Kasumi-1 (cell line): ENCODE measurements at places on chromosomes 1 and 21.

GRCh38 chr1:82710091-82710490 lies 909.4 kb downstream of the ADGRL2 start:
- DNase-seq, result peak; percentile 40

DNA sequence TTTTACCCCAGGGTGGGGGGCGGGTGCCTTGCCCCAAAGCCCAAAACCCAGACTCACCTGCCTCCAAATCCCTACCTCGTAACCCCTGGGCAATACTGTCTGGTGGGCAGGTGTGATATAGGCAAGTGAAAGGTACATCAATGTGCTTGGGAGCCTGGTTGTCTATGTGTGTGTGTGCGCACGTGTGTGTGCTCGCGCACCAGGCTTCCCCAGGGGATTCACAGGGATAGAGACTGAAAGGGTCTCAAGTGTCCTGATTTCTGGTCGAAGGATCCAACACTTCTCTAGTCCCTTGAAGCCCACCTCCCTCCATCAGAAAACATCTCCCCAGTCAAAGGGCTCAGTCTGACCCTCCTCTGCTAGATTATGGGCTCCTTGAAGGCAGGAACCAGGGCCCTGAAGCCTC lies 28.9 kb upstream of the EPB41 start:
- DNase-seq, result no peak

- peak; percentile 70 for DNase-seq
These were observed at the start of gene SLC45A3 for GRCh38 chr1:205680073-205680851. TSS of gene SLC45A3 (minus strand) at chr1:205680509. CDS start at chr1:205664656, 15,853 bp downstream.

GRCh38 chr1:202179828-202180750 lies 13.5 kb upstream of the LGR6 start:
- DNase-seq, result no peak

DNA sequence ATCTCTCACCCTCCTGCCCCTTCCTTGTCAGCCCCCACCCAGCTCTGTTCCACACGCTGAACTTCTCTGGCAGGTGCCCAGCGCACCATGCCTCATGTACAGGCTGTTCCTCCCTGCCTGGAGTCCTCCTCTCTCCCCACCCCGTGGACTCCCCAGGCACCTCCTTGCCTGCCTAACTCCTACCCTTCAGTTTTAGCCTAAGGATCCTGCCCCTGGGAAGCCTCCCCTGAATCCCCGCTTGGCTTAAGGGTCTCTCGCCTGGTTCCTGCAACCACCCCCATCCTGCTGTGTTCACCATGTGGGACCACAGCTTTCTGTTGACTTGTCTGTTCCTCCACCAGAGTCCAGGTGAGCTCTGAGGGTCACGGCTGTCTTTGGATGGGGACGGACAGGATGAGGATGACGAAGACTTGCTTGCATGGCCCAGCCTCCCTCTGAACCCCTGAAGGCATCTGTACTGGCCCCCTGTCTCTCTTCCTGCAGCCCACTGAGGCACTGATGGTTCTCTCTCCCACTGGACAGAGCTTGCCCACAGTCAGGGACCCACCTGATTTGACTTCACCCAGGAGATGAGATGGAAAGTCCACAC lies 153.2 kb upstream of the C1orf174 start:
- no peak for DNase-seq

DNA sequence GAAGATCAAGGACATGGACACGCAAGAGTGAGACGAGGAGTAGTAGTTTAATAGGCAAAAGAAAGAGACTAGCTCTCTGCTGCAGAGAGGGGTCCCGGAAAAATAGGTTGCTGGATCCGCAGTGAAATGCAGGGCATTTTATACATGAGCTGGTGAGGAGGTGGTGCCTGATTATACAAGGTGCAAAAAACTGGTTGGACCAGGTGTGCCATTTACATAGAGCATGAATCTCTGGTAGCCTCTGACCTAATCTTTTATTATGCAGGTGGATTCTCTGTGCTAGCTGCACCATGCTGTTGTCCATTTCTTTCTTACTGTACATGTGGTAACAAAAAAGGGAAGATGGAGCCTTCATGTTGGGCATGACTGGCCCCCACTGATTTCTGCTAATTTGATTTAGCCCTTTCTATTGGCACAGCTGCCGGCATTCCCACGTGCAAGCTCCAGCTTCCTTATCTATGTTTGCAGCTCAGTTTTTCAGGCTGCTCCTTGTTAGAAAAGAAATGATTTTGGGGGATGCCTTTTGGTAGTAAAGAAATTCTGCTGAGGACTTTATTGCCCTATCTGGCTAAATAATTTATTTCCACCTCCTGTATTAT lies 548.1 kb downstream of the BRINP3 start:
- no peak for DNase-seq

GRCh38 chr1:54980528-54981241 lies at the start of gene TMEM61:
TSS of gene TMEM61 (plus strand) at chr1:54980628. CDS start at chr1:54981066, 438 bp downstream.
- no peak for DNase-seq

GRCh38 chr1:28208818-28209441 lies 23.9 kb downstream of the DNAJC8 start:
- DNase-seq, result peak; percentile 82

DNA sequence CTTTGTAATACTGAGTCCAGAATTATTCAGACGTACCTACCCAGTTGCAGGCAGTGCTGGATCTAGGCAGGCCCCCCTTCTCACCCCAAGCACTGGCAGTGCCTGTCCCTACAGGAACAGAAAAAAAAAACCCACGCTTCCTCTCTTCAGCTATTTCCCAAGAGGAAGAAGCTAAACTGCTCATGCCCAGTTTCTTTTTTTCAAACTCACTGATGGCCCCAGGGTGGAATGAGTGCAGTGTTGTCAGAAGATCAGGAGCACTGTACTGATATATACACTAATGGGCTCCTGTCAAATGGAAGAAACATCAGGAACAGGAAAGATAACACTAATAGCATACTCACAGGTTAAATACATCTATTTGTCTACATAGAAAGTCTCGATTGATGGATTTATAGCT lies 28.2 kb upstream of the DOCK7 start:
- DNase-seq, result peak; percentile 52

- DNase-seq, result peak; percentile 12
These were observed 74.2 kb downstream of the ST3GAL3 start for GRCh38 chr1:43781574-43781973.

DNA sequence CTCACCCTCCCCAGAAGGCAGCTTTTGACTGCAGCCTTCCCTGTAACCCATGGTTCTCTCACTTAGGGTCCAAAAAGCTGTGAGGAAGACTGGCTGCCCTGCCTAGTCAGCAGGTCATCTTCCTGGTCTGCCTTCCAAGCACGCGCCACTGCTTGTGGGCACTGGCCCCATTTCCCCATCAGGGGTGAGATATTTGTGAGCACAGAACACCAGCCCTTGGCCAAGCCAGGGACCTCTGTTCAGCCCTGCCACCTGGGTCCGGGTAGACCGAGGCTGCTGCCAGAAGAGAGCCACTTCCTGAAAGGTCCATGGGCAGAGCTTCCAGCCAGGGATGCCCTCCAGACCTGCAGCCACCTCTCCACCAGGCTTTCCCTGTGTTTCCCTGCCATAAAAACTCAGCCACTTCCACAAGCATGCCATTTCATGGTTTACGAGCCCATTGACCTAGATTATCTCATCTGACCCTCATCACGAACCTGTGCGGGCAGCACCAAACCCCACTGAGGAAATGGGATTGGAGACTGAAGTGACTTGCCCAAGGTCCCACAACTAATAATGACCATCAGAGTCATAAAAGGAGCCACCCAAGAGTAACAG lies 40.5 kb downstream of the GLIS1 start:
- DNase-seq, result no peak

GRCh38 chr1:14323568-14324247 lies 274.8 kb upstream of the KAZN start:
- no peak for DNase-seq

DNA sequence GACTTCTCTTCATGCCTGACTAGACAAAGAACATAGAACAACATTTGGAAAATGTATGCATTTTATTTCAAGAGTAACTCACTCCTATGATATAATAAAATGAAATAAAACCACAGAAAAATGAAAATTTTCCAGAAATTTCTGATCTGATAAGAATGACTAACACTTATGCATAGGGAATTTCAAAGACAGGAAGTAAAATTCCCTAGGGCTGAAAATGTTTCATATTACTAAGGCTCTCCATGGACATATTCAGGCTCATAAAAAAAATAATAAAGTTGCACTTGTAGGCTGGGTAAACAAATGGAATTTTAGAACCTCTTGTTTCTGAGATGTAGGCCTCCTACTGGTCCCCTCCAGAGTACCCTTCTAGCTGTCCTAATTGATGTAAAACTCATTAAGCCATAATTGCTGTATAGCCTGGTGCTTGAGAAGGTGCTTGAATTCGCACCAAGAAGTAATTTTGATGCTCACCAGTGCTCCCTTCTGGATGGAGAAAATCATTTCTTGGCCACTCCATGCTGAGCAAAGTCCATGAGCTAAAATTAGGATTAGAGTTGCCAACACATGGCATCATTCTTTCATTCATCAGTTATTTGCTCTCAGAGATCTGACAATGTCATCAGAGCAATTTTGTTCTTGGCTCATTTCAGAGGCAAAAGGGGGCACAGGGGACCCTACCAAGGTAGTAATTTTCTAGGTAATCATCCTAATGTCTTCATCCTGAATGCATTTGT lies 641.0 kb upstream of the CAMK1G start:
- DNase-seq, result no peak

- no peak for DNase-seq
These were observed 142.4 kb downstream of the NAV1 start for GRCh38 chr1:201681375-201681774.

GRCh38 chr1:67632811-67633655 lies 52.0 kb upstream of the GADD45A start:
- DNase-seq, result no peak

- peak; percentile 89 for DNase-seq
These were observed 21.9 kb upstream of the KIF14 start for GRCh38 chr1:200642481-200642880.

DNA sequence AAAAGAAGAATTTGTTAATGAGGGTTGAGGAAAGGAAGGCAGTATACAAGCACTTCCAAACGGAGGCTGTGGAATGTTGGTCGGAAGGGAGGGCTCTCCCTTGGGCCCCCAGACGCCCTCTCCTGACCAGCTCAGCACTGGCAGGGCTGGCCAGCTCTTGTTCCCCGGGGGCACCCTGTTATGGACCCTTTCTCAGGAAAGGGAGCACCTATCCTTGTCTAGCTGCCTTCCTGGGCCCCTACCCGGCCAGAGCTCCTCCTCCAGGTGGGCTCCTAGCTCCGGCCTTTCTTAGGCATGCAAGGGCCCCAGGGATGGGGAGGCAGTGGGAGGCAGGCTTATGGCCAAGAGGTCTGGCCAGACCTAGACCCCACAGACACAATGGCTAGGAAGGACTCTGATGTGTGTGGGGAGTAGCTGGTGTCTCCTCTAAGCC lies 926 bp downstream of the BLACAT1 start:
- DNase-seq, result no peak

DNA sequence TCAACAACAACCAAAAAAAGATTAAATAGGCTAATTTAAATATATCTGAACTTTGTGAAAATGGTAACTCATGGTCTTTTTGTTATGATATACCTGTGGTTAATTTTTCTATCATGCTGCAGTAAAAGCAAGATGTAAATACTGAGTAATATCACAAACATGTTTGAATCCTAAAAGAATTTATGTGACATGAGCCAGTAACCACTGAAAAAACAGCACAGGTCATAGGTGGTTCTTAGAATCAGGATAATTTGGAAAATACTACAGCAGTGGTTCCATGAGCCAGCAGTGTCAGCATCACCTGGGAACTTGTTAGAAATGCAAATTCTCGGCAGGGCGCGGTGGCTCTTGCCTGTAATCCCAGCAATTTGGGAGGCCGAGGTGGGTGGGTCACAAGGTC lies 4.1 kb downstream of the ATP5IF1 start:
- DNase-seq, result no peak

- DNase-seq, result no peak
These were observed 6.3 kb downstream of the RABGAP1L start for GRCh38 chr1:174165471-174166137.

- no peak for DNase-seq
These were observed 75.8 kb downstream of the ARHGEF16 start for GRCh38 chr1:3530086-3530925.

GRCh38 chr1:248596615-248597014 lies 885 bp downstream of the OR2T10 start:
- DNase-seq, result peak; percentile 65

GRCh38 chr1:63799820-63800219 lies 26.0 kb downstream of the ROR1 start:
- no peak for DNase-seq
